HS-5 (cell line): ENCODE measurements at places on chromosomes 2 and 18.
A peak's percentile ranks its signal among the peaks of the same experiment; 100 is the strongest.

- DNase-seq = peak; percentile 53
Measured at GRCh38 chr18:23226930-23227725, 91.8 kb downstream of the CABLES1 start.

- DNase-seq = no peak
Measured at GRCh38 chr18:1308686-1309085, 404.0 kb downstream of the ADCYAP1 start.

- DNase-seq = no peak
Measured at GRCh38 chr2:205287316-205287715, 395.0 kb upstream of the NRP2 start.

DNA sequence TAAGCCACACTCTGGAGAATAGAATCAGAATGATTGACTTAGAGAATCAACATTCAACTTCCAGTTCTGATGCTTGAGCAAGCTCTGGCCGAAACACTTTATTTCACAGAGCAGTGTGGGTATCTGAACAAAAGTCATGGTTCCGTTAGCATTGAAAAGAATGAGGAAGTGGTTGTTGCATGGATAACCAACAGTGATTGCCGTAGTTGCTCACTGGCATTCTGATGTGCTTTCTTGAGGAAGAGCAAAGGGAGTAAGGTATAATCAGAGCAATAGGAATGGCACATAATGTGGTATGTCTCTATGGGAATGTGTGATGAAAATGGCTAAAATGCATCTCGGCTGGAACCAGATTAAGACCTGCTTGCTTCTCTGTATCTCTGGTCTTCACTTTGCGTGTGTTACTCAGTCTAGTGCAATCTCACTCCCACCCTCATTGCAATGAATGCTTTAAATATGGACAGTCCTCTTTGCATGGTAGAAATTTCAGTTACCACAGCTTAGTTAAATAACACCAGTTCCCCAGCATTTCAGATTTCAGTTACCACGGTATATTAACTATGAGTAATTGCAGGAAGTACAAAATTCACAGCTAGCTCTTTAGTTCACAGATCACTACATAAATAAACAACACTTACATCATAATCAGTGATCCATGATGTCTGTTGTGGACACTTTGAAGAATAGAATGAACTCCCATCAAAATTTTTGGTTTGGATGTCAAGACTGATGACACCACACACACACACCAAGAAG lies 7.8 kb upstream of the RAB12 start:
- no peak for DNase-seq

DNA sequence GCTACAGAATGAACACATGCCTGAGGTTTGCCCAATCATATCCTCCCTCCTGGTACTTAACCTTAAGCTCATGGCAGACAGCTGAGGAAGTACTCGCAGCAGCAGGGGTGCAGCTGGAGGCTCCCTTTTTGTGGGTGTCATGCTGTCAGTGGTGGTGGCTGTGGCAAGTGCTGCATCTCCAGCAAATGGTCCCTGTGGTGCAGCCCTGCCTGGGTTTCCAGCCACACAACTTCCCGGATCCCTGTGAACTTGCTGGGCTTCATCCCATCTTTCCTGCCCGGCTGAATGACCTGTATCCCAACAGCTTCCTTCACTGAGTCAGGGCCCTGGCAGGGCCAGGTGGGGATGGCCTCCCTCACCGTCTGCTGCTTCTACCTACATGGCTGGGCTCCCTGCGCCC lies 5.0 kb downstream of the TMEM185B start:
- DNase-seq = no peak

GRCh38 chr2:134466141-134466540 lies 212.3 kb downstream of the MGAT5 start:
- no peak for DNase-seq
